ENCODE measurements at places on chromosomes 5 and 9. TPM values are rescaled to one million over a fixed set of nuclear protein-coding genes. Genes with fewer than 3 reads are reported as not detected.

GRCh38 chr5:38672059-38672788 is 115.8 kb upstream of the LIFR start:
- DNase-seq, result no peak

GRIN1 gene
- not detected for total RNA-seq

GRCh38 chr9:95433096-95433819 is 83.5 kb downstream of the PTCH1 start:
- no peak for DNase-seq

- DNase-seq, result no peak
Measured at GRCh38 chr9:99222416-99223270, 561 bp downstream of the SEC61B start.

DNA sequence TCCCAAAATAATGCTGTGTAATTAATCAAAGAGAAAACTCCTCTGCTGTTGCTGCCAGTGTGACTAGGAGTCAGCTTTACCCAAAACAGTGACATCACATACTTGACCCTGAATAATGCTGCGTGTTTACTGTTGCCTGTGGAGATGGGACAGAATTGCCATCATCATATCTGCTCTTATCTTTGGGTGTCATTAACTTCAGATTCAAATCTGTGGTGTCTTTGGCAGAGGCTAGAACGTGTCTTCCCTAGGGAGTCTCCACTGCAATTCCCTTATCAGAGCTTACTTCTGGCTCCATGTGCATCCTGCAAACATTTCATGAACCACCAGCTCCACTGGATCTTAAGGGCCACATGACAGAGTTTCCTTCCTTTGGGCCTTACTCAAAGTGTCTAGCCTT is 88.9 kb upstream of the MRPS30 start:
- no peak for DNase-seq

MARCHF3 gene
- 6.2 TPM for total RNA-seq

All from CD4-positive, alpha-beta T cell (primary cell).